Omental fat pad (tissue), 4 donors: ENCODE measurements at places on chromosomes 12 and 14. TPM values are rescaled to one million over a fixed set of nuclear protein-coding genes. Genes with fewer than 3 reads are reported as not detected.

The TAS2R8 gene
- total RNA-seq = not detected

The PLBD1 gene
- 18.3 TPM for total RNA-seq

The CD69 gene
- 22.5 TPM for total RNA-seq

DNA sequence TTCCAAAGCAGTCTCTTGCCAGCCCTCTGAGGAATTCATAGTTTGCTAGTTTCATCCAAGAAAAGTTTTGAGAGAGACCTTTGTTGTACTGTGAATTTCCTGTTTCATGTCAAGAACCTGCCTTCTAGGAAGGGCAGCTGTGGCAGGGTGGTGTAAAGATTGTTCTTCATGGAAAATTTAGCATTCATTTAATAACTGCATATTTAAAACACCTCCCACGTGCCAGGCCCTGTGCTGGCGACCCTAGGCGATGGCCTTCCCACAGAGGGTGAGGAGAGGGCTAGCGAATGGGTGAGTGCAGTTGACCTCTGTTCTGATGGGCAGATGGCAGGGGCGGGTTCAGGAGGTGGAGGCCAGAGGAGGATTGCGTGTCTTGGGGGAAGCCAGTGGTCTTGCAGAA is 43.2 kb downstream of the MLXIP start:
- no peak for DNase-seq

- DNase-seq = no peak
These were observed 6.4 kb downstream of the SNX6 start for GRCh38 chr14:34623506-34623905.
